Dorsolateral prefrontal cortex (tissue), 122 donors: ENCODE measurements at places on chromosomes 5 and 9.

DNA sequence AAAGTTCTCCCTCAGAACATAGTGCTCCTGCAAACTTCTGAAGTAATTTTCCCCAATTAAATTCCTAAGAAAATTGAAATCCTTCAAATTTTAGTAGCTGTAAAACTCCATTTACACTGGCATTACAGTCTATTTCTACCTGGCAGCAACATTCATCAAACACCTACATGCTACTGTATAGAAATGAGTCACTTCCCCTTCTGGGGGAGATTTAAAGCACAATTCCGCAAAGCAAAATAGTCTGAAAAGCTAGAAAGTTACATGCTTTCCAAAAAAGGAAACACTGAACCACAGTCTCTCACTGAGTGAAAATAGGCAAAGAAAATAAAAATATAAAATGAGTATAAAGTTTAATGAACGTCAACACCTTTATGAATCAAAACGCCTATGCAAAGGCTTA lies 43.3 kb downstream of the MCTP1 start:
- no peak for DNase-seq

GRCh38 chr9:110152704-110153374 lies 55.1 kb downstream of the C9orf152 start:
- DNase-seq = no peak

DNA sequence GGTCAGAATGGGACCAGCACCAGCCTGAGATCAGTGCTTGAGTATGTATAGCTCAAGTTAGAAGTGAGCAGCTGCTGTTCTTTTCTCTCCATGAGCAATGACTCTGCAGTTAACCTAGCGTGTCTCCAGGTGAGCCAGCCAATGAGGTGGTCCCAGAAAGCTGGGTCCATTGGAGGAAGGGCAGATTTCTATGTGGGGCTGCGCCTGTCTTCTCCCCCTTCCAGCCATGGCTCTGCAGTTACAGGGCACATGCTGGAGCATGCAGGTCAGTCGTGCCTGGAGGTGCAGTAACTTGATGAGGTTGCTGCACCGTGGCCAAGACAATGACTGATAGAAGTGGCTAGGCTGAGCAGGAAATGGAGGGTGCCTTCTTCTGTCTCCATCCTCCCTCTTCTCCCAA lies 29.6 kb upstream of the CXCL14 start:
- no peak for DNase-seq

- DNase-seq = no peak
Observed at GRCh38 chr5:37495210-37495609, 116.1 kb downstream of the WDR70 start.

DNA sequence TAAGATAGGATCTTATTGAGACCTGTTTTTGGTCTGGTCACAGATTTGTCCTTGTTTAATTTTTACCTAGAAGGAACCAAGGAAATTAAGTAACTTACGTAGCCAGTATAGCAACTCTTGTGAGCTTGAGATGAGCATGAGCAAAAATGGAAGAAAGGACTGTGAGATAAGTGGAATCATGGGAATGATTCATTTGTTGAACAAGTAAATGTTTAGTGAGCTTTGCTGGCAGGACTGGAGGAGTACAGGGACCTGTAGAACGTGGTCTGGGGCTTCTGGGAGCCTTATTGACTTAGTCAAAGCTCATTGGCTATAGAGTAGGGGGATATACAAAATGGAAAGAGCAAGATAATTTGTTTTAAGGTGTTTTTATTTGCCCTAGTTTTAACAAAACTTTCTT lies 3.0 kb downstream of the RAD23B start:
- DNase-seq = no peak

- DNase-seq = no peak
Observed at GRCh38 chr9:93319992-93320500, 131.4 kb upstream of the FAM120A start.

DNA sequence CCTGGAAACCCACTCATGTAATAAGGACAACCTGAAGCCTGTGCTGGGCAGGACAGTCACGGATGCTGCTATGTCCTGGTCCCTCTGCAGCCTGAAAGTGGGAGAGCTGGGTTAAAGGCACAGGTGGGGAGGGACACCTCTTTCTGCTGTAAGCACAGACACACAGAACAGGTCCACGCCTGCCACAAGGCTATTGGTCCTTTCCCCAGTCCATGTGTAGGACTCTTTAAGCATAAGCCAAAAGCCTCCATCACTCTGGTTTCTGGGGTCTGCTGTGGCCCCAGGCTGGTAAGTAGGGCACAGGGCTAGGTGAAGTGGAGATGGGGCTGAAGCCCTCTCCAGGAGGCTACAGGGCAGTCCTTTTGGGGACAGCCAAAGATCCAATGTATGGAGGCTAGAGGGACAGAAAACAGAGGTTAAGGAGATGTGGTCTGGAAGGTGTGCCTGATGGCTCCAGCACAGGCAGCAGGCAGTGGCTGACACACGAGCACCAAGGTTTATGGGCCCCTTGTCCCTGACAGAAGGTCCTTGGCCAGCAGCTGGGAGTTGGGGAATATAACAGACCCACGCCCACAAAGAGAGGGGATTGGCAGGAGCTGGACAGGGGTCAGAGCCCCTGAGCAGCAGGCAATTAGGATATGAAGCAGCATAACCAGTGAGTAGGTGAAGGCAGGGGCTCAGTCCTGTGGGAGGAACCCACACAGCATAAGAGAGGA lies 203.6 kb upstream of the MVB12B start:
- DNase-seq = no peak

- no peak for DNase-seq
Observed at GRCh38 chr9:9612755-9613154, 1000.0 kb downstream of the PTPRD start.
